ENCODE measurements at places on chromosomes 6 and 20. TPM values are rescaled to one million over a fixed set of nuclear protein-coding genes. Genes with fewer than 3 reads are reported as not detected.
A peak's percentile ranks its signal among the peaks of the same experiment; 100 is the strongest.

DNA sequence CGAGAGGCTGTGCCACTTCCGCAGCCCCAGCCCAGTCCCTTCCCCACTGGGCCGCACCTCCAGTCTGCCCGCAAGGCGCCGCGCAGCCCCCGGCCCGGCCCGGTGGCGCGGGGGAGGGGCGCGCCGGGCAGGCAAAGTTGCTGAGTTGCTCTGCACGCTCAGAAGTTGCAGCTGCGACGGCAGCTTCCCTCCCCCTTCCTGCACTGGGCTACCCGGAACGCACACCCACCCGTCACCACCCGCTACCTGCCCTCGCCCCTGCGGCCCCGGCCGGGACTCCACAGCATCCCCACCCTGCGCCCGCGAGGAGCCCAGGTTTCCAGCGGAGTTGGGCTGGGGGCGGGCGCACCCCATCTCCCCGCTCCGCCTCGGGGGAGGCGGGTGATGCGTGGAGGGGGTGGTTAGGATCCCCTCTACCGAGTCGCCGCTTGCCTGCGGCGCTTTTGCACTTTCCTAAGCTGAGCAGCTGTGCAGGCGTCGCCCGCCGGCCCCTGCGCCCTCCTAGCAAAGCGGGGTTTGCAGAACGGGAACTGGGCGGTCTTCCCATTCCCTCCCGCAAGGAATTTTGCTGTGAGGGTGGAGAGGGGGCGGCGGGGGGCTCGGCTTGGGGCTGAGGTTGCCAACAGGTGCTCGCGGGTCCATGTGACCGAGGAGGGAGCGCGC lies 55.9 kb upstream of the RREB1 start:
- H3K27me3 ChIP-seq: no peaks in the 10 kb centered on the region
- peaks cover 12% of the 10 kb centered on the region for H3K4me1 ChIP-seq
- no peak overlapping the region for H3K4me3 ChIP-seq
- no peak for DNase-seq
- H3K36me3 ChIP-seq: no peaks in the 10 kb centered on the region

DNA sequence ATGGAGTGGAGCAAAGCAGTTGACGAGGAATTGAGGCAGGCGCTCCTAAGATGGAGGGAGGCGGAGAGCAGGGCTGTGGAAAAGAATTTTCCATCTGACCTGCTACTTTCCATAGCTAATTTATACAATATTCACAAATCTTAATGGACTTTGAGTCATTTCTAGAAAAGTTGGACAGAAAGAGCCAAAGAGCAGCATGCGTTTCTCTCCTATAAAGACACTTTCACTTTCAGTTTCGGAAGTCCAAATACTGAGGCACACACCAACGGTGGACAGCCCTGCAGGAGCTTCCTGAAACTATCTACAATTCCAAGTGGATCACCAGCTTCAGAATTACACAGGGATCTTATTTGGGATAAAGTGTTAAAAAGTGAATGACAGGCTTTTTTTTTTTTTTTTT lies 43.5 kb downstream of the PANK2 start:
- DNase-seq: no peak
- no peak overlapping the region for H3K27ac ChIP-seq

DNA sequence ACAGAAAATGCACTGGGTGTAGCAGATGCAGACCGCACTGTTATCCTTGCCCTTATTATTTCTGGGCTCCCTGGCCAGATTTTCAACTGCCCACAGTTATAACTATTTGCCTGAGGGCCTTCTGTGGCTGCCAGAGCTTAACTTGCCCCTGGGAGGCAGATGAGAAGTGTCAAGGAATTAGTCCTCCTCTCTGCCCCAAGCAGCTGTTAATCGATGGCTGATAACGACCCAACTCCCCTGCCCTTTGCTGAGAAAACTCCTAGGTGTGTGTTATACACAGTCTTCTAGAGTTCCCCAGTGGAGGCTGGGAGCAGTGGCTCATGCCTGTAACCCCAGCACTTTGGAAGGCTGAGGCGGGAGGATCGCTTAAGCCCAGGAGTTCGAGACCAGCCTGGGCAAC lies 44.4 kb upstream of the SHLD1 start:
- H3K27me3 ChIP-seq: peaks cover 5% of the 10 kb centered on the region
- H3K4me3 ChIP-seq: no peak overlapping the region
- no peak overlapping the region for H3K27ac ChIP-seq
- no peaks in the 10 kb centered on the region for H3K4me1 ChIP-seq

GRCh38 chr6:155263373-155264063 lies at the start of gene CLDN20:
CLDN20 (plus strand) TSS chr6:155264013; CDS start chr6:155275720, 11,707 bp downstream.
- H3K36me3 ChIP-seq: no peaks in the 10 kb centered on the region
- H3K27me3 ChIP-seq: no peaks in the 10 kb centered on the region
- no peak within 1 kb of the TSS for H3K4me3 ChIP-seq
- peaks cover 3% of the 10 kb centered on the region for H3K4me1 ChIP-seq

DNA sequence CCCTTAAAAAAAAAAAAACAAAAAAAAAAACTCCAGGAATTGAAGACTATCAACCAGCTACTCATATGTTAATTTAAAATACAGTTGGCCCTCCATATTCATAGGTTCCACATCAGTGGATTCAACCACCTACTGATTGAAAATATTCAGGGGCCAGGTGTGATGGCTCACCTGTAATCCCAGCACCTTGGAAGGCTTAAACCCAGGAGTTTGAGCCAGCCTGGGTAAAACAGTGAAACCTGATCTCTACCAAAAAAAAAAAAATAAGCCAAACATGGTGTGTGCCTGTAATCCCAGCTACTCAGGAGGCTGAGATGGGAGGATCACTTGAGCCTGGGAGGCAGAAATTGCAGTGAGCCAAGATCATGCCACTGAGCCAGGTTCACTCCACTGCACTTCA lies 72.4 kb upstream of the SMIM8 start:
- H3K27me3 ChIP-seq: no peaks in the 10 kb centered on the region
- H3K36me3 ChIP-seq: peaks cover 3% of the 10 kb centered on the region
- no peak overlapping the region for H3K27ac ChIP-seq
- no peaks in the 10 kb centered on the region for H3K4me1 ChIP-seq
- no peak for DNase-seq

DNA sequence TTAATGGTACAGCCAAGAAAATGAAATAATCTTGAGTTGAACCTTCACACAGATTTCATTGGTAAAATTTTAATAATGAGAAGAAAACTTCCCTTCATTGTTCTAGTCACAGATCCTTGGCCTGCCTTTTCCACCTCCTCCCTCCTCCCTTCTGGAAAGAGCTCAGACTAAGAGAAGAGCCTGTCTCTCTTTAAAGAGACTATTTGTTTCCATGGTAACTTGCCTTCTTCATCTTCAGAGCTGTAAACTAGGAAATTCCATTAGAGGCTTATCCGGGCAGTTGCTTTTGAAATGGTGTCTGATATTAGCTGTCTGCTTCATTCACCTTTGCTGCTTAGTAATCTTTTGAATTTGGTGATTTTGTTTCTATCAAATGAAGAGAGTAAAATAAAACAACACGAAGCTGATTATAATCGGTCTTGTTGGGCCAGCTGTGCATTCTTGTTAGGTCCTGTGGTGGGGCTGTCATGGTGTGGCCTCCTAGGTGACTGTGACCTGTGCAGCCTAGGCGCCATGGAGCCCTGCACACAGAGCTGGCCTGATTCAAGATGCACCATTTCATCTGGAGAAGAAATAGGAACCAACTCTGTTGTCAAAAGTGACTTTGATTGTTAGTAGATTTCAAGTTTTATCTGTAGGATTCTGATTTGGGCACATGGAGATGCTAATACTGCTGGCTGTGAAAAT lies 96.7 kb downstream of the MAP3K7 start:
- DNase-seq: no peak
- H3K27me3 ChIP-seq: no peaks in the 10 kb centered on the region
- H3K36me3 ChIP-seq: no peaks in the 10 kb centered on the region
- H3K4me3 ChIP-seq: no peak overlapping the region
- H3K4me1 ChIP-seq: no peaks in the 10 kb centered on the region
- H3K27ac ChIP-seq: no peak overlapping the region

GRCh38 chr6:7916959-7917358 lies 6.4 kb upstream of the TXNDC5 start:
- no peak for DNase-seq
- no peak overlapping the region for H3K27ac ChIP-seq
- no peaks in the 10 kb centered on the region for H3K36me3 ChIP-seq

- H3K27ac ChIP-seq: no peak overlapping the region
- H3K27me3 ChIP-seq: no peaks in the 10 kb centered on the region
- no peak overlapping the region for H3K4me3 ChIP-seq
- no peak for DNase-seq
- H3K4me1 ChIP-seq: no peaks in the 10 kb centered on the region
Measured at GRCh38 chr6:74277777-74278186, 581.8 kb downstream of the CD109 start.

- no peak overlapping the region for H3K4me3 ChIP-seq
- H3K36me3 ChIP-seq: no peaks in the 10 kb centered on the region
- no peaks in the 10 kb centered on the region for H3K27me3 ChIP-seq
- H3K4me1 ChIP-seq: no peaks in the 10 kb centered on the region
- H3K27ac ChIP-seq: no peak overlapping the region
Measured at GRCh38 chr6:165183071-165183470, 126.3 kb downstream of the C6orf118 start.

DNA sequence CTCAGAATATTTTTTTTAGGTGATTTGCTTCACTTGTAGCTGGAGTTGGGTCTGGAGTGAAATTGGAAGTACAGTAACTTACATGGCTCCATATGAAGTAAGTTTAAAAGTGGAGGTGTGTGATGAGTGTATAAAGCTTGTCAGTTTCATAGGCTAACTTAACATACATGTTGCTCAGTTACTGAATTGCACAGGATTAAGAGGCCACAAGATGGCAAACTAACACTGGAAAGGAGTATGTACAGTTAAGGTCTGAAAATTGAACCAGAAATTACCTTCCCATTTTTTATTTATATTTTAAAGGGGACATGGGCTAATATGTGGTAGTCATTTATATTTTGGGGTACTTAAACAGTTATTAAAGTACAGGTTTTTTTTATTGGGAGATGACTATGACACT lies 45.3 kb upstream of the SMIM8 start:
- no peak overlapping the region for H3K27ac ChIP-seq
- DNase-seq: no peak
- no peaks in the 10 kb centered on the region for H3K4me1 ChIP-seq
- no peak overlapping the region for H3K4me3 ChIP-seq
- H3K27me3 ChIP-seq: no peaks in the 10 kb centered on the region
- H3K36me3 ChIP-seq: no peaks in the 10 kb centered on the region

DNA sequence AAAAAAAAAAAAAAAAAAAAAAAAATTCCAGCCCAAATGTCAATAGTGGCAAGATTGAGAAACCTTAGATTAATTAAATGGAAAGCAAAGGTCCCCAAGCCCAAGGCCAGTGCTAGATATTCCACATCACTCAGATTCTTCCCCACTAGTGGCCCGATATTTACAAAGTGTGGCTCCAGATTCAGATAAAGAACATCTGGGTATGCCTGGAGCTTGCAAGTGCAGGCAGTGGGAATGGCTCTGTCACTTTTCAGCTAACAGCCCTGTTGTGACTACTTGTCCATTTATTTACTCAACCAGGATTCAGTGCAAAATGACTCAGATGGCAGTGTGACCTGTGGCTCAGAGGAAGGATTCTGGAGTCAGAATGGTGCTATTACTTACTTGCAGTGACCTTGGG lies 8.2 kb upstream of the KCNB1 start:
- no peak for DNase-seq
- no peak overlapping the region for H3K27ac ChIP-seq
- H3K36me3 ChIP-seq: no peaks in the 10 kb centered on the region
- no peaks in the 10 kb centered on the region for H3K4me1 ChIP-seq

DNA sequence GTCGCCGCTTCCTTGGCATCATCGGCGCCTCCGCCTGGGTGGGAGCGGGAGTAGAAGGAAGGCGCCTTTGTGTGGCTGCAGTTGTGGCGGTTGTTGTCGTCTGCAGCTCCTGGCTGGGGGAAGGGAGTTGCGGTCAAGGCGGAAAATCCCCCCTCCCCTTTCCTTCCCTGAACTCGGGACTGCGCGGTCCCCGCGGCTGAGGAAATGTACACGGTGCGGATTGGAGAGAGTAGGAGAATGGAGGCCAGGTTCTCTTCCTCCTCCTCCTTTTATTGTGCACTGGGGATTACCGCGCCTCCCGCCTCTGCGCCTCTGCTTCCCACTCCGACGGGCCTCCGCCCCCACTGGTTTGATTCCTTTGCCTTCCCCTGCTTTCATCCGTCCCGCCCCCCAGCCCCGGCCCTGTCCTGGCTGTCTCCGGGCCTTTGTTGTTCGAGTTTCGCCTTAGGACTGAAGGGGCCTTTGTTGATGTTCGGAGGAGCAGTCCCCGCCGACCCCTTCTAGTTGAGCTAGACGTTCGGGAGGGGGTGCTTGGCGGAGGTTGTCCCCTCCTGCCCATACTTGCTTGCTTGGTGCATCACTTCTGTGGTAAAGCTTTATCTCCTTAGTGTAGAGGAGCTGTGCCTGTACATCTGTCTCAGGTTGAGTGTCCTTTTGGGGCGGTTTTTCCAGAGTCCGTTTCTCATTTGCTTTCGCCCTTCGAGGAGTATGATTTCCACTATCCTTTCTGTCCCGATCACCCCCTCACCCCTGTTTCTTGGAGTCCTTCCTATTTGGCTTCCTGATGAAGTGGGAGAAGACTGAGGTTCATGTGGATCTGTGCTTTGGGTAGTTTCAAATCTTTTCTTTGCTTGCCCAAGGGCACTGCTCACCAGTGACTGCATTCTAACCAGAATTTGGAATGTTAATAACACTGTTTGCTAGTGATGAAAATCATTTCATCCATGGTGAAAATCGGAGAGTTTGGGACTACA lies 764 bp downstream of the ZNF292 start:
- H3K27ac ChIP-seq: peak overlapping the region; percentile 87
- no peaks in the 10 kb centered on the region for H3K27me3 ChIP-seq
- H3K4me3 ChIP-seq: peak overlapping the region; percentile 91
- no peak for DNase-seq
- no peaks in the 10 kb centered on the region for H3K36me3 ChIP-seq

- H3K4me3 ChIP-seq: no peak overlapping the region
- H3K27me3 ChIP-seq: peaks cover 33% of the 10 kb centered on the region
- DNase-seq: no peak
- no peak overlapping the region for H3K27ac ChIP-seq
- H3K4me1 ChIP-seq: no peaks in the 10 kb centered on the region
Measured at GRCh38 chr6:86969573-86969972, 32.2 kb downstream of the HTR1E start.

GRCh38 chr6:125257351-125257750 lies 44.4 kb downstream of the HDDC2 start:
- no peaks in the 10 kb centered on the region for H3K36me3 ChIP-seq
- H3K4me1 ChIP-seq: no peaks in the 10 kb centered on the region
- DNase-seq: no peak

Gene SLC17A1
- not detected for total RNA-seq

Gene HLA-DRA
- 4.7 TPM for total RNA-seq

Gene ZBTB9
- total RNA-seq: 14.2 TPM

Gene CD93
- total RNA-seq: 0.07 TPM

Gene KHDC1L
- 5.4 TPM for total RNA-seq

Gene PRL
- not detected for total RNA-seq

Gene CGA
- total RNA-seq: not detected

Gene FAM217A
- total RNA-seq: not detected

Gene SMLR1
- not detected for total RNA-seq

Gene SSR1
- 127 TPM for total RNA-seq

Gene DCDC2
- total RNA-seq: 0.17 TPM

Gene RTF2
- total RNA-seq: 73.8 TPM

Gene ANKRD66
- not detected for total RNA-seq

Gene SRMS
- total RNA-seq: 3.2 TPM

Gene KIF6
- total RNA-seq: not detected

Gene TRAPPC3L
- not detected for total RNA-seq

Gene PRSS35
- total RNA-seq: 0.37 TPM

Gene COL21A1
- total RNA-seq: not detected
